ENCODE measurements at places on chromosomes 6 and 20. TPM values are rescaled to one million over a fixed set of nuclear protein-coding genes. Genes with fewer than 3 reads are reported as not detected.

LY6G6F gene
- not detected for total RNA-seq

GRCh38 chr6:41159415-41160082 is 3.4 kb downstream of the TREM2 start:
- no peak for DNase-seq

GRCh38 chr6:116351101-116351500 is 19.6 kb upstream of the DSE start:
- no peak for DNase-seq

DNA sequence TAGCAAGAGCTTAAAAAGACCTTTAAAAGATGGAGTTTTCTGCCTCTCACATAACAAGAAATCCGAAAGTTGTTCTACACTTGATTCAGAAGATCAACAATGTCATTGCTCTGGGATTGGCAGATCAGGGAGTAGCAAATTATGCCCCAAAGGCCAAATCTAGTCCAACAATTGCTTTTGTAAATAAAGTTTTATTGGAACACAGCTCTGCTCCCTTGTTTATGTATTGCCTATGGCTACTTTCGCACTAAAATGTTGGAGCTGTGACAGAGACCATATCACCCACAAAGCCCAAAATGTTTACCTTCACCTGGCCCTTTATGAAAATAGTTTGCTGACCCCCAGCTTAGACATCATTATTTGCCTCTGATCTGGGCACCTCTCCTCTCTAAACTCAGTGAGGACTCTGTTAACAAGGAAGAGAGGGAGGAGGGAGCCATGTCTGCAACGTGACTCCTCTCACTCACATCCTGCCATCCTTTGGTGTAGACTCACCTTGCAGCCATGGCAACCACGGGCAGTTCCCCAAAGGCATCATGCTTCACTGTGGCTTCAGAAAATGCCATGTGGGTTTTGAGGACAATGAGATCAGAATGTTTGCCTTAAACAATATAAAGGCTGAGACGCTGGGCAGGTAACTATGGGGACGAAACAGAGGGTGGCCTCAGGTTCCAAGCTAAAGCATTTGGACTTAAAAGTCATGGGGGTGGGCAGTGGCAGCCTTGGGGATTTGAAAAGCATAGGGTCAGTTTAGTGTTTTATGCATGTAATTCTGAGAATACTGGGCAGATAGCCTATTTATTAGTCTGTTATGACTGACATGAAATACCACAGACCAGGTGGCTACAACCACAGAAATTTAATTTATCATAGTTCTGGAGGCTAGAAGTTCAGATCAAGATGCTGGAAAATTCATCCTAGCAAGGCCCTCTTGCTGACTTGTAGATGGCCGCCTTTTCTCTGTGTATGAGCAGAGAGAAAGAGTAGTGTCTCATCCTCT is 149.7 kb upstream of the TNFAIP3 start:
- DNase-seq = no peak

DNA sequence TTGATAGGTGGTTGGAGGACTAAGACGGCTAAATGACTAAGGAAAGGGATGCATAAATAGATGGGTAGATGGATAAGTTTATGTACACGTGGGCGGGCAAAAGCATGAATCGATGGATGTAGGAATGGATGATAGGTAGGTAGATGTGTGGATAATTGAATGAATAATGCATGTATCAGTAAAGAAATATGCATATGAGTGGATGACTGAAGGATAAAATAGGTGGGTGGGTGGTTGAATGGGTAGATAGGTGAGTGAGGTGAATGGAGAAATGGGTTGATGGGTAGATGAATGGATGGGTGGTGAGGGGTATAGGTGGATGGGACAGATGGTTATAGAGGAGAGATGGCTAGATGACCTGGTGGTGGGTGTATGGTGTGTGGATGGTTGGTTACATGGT is 20.2 kb downstream of the SLC12A5 start:
- no peak for DNase-seq

DNA sequence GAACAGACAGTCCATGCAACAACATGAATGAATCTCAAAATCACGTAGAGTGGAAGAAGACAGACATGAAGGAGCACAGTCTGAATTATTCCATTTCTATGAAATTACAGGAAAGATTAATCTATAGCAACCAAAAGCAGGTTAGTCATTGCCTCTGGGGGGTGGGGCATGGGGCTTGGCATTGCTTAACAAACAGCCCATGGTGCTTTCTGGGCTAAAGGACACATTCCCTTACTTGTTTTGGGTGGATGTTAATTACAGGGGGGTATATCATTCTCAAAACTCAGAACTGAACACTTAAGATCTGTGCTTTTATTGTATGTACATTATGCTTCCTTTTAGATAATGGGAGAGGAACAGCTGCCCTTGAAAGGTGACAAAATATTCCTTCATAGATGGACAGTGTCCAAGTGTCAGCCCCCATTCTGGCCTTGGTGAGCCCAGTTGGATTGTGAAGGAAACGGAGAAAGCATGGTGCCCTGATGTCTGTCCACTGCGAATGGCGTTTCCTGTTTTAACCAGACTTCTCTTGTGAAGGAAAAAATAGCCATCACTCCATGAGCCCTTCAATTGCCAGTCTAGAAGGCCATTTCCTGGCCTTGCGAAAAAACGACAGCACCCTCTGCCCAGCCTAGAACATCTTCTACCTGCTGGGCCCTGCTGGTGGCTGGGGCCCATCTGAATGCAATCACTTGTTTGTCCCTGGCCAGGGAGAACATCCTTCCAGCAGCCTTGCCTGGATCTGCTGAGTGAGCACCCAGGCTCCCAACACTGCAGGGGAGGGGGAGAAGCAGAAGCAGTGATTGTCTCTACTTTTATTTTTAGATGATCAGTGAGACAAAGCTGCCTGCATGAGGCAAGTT is 179.7 kb downstream of the BCAS1 start:
- no peak for DNase-seq

DNA sequence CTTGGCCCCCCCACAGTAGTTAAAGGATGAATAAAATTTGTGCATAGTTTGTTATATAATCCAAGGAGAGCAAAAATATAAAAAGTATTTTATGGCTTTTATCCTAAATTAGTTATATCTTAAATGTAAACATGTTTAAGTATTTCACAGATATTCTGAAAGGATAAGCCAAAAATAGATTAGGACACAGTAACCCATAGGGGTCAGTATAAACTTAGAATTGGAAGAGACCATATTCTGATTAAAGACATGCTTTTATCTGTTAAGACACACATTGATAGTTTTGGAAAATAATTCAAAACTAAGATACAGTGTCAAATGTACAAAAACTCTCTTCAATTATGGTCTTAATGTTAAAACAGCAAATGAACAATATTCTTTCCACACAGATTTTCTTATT is 4.5 kb upstream of the SERINC1 start:
- DNase-seq = no peak

DNA sequence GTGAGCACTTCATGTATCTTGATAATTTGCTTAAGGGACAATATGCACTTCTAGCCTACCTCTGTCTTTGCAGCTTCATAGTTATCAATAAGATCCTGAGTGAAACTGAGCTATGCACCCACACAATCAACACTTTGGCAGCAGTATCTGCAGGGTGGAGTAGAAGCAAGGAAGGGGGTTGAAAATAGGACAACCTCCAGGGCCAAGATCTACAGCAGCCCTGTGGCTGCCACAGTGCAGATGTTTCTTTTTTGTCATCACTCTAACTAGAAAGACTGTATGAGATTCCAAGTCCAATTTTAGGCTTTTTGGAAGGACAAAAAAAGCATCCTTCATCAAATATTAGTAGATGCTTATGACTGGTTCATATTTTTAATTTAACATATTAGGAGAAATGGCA is 336.1 kb upstream of the CITED2 start:
- DNase-seq = no peak

GRCh38 chr6:14664621-14665315 is 547.2 kb downstream of the CD83 start:
- DNase-seq = no peak

DNA sequence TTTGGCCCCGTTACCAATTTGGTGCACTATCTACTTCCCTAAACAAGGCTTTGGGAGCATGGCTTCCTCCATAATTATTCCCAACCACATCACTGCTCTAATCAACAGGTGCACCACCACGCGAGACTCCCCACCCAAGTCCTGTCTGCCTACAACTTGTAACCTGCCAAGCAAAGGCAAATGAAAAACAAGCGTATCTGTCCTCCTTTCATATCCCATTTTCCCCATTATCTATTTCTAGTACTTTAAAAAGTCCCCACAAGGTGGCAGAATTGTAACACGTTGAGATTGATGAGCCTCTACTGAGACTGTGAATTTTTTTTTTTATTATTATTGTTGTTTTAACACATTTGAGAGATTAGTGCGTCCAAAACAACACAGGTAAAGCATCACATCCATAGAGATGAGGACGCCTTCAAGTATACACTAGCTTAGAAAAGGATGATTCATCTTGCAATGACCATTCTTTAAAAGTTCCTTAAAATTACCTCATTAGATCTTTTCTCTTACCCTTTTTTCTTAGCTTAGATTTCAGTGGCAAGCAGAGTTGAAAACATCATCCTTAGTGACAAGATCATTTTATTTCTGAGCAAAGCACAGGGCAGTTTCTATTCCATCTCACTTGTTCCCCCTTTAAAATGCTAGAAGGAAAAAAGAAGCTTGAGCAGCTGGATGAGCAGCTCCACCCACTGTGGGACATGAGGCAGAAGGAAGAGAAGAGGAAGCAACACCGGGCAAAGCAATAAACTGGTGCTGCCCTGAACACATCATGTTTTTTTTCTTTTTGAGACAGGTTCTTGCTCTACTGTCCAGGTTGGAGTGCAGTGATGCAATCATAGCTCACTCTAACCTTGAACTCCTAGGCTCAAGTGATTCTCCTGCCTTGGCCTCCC is 210.8 kb downstream of the ARHGAP18 start:
- no peak for DNase-seq

GNAS-AS1 gene
- 1.1 TPM for total RNA-seq

C2 gene
- 1.5 TPM for total RNA-seq

- DNase-seq = no peak
Measured at GRCh38 chr20:6558341-6558740, 209.1 kb upstream of the BMP2 start.

- DNase-seq = no peak
Measured at GRCh38 chr6:68679399-68679798, 44.3 kb downstream of the ADGRB3 start.

DNA sequence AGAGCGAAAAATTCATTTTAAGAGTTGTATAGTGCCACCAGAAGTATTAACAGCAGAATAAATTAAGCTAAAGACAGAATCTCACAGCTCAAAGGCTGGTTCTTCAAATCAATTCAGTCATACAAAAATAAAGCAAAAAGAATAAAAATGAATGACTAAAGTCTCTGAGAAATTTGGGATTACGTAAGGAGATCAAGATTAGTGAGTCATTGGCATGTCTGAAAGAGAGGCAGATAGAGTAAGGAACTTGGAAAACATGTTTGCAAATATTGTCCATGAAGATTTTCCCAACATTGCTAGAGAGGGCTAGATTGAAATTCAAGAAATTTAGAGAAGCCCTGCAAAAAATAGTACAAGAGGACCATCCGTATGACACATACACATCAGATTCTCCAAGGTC is 1413.9 kb upstream of the ADGRB3 start:
- no peak for DNase-seq

DNA sequence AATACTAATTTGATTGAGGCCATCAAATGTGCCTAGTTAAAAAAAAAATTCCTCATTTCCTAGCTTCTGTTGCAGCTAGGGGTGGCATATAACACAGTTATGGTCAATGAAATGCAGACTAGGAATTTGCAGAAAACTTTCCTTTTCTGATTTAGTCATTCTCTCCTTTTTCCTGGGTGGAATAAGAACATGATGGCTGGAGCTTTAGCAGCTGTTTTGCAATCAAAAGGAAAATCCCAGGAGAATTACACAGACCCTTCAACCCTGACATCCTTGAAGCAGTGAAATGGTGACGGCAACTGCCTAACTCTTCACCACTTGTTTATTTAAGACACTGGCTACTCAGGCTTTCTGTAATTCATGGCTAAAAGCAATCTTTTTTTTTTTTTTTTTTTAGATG is 23.1 kb upstream of the RIMS4 start:
- no peak for DNase-seq

DNA sequence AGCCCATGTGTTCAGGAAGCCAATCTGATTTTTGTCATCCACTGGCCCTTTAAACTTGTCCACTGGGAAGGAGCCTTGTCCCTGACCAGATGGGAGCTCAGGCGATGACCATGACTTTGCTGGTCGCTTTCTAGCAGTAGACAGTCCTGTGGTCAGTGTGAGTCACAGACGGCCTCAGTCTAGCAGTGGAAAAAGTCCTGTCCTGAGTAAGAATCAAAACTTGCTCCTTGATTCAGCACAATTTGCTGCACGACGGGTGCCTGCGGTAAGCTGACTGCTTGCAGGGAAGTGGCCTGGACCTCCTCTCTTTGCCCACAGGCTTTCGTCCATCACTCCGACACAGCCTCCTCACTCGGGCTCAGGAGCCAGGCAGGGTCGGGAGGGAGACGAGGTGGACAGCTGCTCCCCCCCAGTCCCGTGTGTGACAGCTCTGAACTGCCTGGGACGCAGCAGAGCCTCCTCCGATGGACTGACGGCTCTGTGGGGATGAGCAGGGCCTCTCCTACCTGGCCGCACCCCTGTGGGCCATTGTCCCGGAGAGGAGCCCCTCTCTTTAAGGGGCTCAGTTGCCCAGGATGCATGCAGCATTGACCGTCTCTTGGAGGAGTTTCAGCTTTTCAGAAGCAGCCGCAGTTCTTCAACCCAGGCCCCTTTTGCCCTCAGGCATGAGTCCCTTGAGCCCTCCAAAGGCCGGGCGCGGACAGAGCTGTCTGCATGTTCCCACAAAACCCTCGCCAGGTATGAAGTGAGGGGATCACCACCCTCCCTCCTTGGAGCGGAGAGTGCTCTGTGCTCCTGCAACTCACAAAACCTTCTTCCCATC is 209.2 kb downstream of the ANKRD60 start:
- no peak for DNase-seq

RHAG gene
- not detected for total RNA-seq

GRCh38 chr6:149158076-149158475 is 159.4 kb upstream of the TAB2 start:
- DNase-seq = no peak

GRCh38 chr20:57288651-57289277 is 22.3 kb upstream of the BMP7 start:
- DNase-seq = no peak

DNA sequence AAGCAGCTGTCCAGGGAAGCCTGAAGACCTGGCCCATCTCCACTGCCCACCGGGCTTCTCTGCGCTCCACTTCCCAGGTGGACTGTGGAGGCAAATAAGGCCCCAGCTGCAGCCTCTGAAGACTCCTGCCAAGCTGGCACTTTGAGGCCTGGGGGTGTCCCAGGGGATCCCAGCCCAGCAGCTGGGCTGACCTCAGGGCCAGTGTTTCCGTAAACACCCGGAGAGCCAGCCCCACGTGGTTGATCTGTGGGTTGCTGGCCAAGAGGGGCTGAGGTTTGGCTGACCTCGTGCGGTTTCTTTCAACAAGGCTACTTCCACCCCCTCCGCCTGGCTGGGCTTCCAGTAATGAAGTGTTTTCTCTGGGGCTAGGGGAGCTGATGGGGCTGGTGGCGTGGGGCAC is 12.4 kb upstream of the CCN5 start:
- DNase-seq = no peak

Data from chondrocyte (in vitro differentiated cells).